GM12865 (cell line): ENCODE measurements at places on chromosomes 4 and X.
A peak's percentile ranks its signal among the peaks of the same experiment; 100 is the strongest.

DNA sequence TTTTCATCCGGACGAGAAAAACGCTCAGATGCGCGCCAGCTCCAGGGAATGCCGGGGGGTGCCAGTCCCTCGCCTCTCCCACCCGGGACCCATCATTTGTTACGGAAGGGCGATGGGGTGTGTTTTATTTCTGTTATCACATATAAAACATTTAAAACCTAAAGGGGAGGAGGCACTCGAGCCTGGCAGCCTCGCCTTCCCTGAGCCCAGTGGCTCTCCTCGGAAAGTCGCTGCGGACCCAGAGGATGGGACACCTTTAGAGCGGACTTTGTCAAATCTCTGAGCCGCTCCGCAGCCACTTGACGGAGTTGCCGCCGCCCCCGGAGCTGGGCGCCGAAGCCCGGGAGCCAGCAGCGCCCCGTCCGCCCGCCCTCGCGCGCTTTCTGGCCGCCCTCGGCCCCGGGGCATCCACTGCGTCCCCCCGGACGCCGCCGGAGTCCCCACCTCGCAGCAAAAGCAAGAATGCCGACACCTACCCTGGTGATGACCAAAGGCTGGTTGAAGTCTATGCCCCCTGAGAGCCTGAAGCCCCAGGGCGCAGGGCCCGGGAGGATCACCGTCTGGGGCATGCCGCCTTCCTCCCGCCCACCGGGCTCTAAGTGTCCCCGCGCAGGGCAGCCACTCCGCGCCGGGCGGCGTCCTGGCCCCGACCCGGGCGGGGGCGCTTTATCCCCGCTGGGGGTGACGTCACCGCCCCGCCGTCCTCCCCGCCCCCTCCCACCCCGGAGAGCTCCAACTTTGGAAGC is at the start of gene PDLIM3:
PDLIM3 (minus strand) TSS at position 642 of the 746 bp plus-strand sequence; CDS start at position 569, 73 bp downstream.
- no peak for DNase-seq

DNA sequence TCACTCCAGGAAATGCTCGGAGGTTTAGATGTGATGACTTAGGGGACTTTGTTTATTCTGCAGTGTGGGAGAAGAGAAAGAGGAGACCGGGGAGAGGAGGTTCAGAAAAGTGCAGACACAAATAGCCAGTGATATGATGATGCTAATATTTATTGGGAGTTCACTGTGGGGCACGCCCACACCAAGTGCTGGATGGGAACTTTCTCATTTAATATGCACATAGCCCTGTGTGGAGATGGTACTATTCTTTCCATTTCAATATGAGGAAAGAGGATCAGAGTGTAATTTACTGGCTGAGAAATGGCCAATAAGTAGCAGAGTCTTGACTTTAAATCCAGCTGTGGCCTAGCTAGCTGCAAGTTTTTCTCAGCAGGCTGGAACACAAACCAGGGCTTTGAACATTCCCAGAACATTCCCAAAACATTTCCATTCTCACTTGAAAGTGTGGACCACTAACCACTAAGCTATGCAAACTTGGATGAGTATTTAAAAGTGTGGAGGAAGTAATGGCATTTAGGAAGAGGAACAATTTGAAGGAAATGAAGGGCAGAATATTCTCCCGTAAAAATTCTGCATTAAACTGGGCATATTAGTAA is 231.7 kb downstream of the HS3ST1 start:
- DNase-seq: no peak

DNA sequence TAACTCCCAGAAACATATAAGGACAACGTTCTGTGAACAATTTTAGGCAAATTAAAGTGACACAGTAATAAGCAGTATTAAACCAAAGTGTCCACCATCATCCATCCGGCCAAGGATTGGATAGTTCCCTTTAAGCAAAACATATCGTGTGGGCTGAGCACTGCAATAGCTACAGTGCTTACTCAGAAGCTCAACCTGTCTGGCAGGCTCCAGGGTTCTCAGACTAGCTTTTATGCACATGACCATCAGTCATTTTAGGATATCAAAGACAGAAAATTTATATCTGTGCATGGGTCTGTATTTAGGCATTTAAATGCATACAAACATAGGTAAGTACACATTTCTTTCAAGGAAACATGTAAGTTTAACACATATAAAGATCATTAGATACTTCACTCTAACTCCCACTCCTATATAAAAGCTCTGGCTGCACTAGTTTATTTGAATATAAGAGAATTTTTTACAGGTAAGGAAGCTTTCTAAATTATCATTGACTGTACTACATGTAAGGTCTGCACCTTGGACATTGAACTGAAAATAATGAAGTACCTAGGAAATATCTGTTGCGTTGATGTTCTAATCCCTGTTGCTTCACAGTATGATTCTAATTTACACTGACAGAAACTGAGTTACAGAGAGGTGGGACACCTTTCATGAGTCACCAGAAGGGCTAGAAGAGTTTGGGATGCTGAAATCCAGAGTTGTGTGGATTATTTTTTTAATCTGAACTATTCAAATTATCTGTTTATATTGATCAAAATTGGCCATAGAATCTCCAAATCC is 67.6 kb downstream of the ELOVL6 start:
- no peak for DNase-seq

DNA sequence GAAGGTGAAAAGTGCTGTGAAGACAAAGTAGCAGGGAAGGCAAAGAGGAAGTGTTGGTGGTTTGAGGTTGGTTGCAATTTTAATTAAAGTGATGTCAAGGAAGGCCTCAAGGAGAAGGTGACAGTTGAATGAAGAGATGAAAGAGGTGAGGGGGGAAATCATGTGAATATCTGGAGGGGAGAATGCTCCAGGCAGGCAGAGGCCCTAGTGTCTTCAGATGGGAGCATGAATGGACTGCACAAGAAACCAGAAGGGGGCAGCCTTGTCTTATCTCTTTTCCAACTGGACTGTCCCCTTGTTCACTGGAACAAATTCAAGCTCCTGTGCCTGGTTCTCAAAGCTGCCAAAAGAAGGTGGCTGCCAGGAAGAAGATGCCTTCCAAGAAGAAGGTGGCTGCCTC is 68.4 kb downstream of the MAOB start:
- no peak for DNase-seq

- DNase-seq: no peak
Observed at GRCh38 chrX:20091499-20091898, 25.2 kb downstream of the MAP7D2 start.

- DNase-seq: no peak
Observed at GRCh38 chr4:15765391-15765790, 12.7 kb upstream of the CD38 start.

- DNase-seq: no peak
Observed at GRCh38 chrX:82816001-82816400, 692.1 kb upstream of the POU3F4 start.

DNA sequence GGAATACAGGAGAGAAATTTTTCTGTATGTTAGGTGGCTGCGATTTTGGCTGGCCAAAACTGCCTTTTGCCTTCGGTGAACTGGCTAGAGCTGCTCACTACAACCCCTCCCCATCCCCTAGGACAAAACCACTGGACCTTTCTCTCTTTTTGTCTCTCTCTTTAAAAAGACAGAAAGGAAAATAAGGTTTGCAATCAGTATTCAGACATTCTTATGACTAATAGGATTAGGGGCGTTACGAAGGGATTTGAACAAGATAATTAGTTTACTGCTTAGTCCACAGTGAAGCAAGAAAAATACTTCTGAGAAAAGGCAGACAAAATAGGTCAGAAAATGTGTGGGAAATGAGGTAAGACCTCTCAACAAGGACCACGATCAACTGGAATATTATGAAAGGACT is 180.4 kb downstream of the SLIT2 start:
- DNase-seq: no peak

DNA sequence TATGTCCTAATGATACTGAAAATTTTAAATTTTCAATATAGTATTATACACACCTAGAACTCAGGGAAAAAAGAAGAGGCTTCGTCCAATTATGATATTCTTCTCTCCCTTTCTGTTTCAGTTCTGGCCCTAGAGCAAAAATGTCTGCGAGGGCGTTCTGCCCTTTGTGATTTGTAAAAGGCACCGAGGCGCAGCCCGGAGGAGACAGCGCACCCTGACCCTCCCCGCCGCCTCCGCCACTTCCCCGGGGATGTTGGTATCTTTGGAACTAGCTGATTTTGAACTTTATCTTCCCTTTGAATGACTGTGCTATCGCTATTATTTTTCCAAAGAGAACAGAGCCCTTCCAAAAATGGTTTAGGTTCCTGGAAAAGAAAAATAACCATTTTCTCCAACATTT is 173.2 kb upstream of the FAM9B start:
- DNase-seq: no peak

DNA sequence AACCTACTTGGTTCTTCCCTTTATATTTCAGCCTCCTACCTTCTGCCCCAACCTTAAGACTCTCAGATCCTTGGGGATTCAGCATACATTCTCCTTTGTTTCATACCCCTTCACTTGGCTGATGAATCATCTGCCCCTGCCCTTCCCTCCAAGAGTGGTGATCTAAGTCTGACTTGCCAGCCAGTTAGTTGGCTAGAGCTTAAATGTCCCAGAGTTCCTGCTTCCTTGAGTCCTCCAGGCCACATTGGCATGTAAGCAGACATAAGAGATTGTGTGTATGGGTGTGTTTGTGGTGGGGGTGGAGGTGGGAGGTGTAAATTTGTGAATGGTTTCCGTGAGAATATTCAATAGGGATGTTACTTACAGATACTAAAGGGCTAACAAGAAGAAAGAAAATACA is 3.7 kb upstream of the TEX13D start:
- no peak for DNase-seq

DNA sequence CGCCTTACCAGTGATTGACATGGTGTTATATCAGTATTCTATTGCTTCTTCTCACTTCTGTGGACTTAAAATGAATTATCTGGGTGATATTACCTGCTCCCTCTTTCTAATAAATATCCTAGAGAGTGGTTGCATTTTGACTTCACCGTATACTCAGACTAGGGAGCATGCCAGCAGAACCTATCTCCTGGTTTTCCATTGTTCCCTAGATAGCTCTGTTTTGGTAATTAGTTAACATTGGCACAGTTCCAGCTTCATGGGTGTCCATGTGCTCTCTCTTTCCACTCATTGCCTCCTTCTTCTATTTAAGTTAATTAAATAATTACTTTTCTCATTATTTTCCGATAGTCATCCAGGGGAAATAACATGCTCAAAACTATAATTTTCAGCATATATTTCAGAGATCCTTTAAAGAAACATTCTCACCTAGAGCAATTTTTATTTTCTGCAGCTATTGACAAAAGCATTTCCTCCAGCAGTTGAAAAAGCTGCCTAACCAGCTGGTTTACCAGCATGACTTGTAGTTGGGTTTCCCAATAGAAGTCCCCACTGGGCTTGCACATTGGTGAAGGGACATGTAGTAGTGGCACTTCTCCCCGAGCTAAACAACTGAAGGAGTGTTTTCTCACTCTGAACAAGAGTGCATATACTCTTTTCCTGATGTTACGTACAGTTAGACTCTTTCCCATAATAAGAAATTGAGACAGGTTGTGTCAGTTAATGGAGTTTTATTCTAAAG is 27.9 kb upstream of the PAPSS1 start:
- DNase-seq: no peak

DNA sequence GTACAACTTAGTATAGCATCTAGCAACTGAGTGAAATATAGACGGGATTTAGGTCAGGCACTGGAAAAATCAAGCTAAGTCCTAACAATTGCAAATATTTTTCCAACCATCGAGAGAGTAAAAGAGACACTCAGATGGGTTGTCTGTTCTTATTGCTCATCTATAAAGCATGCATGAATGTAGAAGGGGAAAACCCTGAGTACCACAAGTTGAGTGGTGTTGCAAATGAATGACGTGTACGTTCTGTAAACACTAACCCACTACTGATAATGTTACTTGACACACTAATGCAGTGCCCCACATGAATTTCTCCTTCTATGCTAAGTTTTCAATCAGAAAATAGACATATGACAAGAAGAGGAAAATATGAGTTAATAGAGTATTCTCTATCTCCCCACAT is 211.2 kb downstream of the COX18 start:
- DNase-seq: no peak

DNA sequence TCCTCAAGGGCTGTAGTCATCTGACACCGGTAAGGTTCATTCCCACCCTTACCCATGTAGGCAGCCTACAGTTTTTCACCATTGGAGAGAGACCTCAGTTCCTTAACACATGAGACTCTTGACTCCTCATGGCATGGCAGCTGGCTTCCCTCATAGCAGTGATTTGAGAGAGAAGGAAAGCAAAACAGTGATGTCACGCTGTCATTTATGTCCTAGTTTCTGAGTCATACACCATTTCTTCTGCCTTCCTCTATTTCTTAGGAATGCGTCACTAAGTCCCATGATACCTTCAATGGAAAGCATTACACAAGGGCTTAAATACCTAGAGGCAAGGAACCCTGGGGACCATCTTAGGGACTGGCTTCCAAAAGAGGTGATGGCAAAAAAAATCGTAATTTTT is 226.1 kb downstream of the SPCS3 start:
- no peak for DNase-seq

DNA sequence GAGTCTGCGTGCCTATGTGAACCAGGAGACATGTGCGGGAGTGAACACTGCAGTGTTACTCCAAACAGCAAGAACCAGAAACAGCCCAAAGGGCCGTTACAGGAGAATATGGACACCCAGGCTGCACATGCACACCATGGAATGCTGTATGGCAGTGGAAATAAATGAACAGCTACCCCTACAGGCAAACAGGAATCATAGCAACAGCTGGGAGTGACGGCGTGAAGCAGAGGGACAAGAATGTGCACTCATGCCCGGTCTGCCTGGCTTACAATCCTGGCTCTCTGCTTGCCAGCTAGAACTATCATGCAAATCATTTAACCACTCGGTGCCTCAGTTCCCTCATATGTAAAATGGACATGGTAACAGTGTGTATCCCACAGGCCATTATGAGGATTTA is 16.6 kb downstream of the GPKOW start:
- DNase-seq: peak; percentile 16

DNA sequence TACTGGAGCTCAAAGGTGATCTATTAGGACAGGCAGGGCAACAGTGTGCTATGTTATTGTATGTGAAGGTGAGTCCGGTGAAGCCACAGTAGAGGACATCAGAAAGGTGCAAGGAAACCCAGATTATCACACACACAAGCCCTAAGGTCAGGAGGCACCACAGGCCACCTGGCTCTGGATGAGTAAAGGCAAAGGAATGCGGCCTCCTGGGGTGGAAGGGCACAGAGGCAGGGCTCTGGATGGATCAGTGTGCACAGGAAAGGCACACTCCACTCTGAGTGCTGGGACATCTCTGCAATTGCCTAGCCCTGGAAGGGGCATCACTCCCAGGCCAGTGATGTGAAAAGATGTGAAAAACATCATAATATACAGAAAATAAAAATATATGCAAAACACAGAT is 683.5 kb downstream of the TRIML1 start:
- no peak for DNase-seq

DNA sequence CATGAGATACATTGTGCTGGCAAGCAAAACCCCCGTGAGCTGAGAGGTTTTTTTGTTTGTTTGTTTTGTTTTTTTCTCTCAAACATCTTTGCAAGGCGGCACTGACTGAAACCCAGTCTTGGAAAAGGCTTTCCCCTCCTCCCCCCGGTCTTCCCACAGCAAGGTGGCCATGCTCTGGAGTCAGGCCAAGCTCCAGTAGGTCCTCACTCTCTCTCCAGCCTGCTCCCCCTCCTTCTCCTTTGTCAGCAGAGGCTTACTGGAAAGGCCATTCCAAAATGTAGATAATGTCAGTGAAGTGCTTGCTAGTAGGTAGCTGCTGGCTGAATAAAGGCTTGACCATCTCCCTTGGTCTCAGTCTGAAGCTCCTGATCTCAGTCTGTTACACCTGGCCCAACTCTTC is 32.6 kb downstream of the FRMPD3 start:
- no peak for DNase-seq
